ENCODE measurements at places on chromosomes 16 and 17.

DNA sequence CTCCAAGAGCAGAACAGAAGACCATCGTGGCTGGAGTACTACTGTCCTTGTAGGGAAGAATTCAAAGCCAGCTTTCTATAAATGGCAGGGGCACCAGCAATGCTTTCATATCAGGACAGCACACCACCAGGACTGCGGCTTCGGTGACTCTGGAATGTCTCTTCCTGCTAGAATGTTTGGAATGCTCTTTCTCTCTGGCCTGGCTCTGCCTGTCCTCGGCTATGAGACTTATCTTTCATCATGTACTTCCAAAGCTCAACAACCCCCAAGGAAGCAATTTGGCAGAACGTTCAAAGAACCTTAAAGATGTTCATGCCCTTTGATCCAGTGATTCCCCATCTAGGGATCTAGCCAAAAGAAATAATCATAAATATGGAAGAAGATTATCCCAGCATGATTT lies 52.7 kb upstream of the NOG start:
- DNase-seq = no peak

DNA sequence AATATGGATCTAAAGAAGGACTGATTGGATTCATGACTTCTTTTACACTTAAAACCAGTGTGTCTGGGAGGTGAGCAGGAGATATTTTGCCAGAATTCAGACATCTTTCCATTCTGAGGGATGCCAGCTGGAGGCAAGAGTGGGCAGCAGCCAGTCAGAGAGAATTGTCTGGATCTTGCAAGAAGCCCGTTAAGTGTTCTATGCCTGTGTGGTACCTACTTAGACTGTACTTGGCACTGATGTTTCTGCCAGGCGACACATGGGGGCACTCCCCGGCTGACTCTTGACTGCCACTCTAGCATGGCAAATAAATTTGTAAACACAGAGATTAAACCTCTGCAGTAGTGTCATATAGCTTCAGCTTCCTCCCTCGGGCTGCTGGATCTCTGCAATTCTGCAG lies 247.7 kb downstream of the UTP18 start:
- DNase-seq = no peak

DNA sequence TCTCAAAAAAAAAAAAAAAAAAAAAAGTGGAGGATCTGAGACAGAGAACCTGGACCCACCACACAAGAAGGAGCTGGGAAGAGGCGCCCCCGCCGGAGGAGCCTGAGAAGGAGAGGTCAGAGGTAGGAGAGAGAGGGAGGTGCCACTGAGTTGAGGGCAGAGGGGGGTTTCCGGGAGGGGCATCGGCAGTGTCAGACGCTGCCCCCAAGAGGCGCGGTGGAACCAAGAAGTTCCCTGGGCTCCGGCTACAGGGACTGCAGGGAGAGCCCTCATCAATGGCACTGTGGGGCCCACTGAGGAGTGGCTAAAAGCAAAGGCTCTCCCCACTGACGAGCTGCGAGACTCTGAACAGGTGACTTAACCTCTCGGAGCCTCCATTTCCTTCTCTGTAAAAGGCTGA lies 4.2 kb downstream of the CCDC42 start:
- no peak for DNase-seq

- DNase-seq = no peak
Measured at GRCh38 chr17:48127371-48128051, 19.9 kb downstream of the SNX11 start.

GRCh38 chr17:47254403-47254943 lies 846 bp downstream of the ITGB3 start:
- no peak for DNase-seq

DNA sequence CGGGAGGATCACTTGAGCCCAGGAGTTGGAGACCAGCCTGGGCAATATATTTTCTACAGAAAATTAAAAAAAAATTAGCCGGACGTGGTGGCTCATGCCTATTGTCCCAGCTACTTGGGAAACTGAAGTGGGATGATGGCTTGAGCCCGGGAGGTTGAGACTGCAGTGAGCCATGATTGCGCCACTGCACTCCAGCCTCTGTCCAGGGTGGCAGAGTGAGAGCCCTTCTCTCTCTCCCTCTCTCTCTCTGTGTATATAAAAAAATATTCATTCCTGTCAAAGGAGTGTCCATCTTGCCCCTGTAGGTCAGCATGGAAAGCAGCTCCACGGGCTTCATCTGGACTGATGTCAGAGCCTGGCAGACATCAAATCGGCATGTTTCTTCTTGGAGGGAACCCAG lies 31.2 kb downstream of the MGAT5B start:
- no peak for DNase-seq

- no peak for DNase-seq
Measured at GRCh38 chr17:30230596-30231125, 4.8 kb downstream of the SLC6A4 start.

GRCh38 chr17:21166595-21167210 lies 39.9 kb downstream of the DHRS7B start:
- DNase-seq = no peak

DNA sequence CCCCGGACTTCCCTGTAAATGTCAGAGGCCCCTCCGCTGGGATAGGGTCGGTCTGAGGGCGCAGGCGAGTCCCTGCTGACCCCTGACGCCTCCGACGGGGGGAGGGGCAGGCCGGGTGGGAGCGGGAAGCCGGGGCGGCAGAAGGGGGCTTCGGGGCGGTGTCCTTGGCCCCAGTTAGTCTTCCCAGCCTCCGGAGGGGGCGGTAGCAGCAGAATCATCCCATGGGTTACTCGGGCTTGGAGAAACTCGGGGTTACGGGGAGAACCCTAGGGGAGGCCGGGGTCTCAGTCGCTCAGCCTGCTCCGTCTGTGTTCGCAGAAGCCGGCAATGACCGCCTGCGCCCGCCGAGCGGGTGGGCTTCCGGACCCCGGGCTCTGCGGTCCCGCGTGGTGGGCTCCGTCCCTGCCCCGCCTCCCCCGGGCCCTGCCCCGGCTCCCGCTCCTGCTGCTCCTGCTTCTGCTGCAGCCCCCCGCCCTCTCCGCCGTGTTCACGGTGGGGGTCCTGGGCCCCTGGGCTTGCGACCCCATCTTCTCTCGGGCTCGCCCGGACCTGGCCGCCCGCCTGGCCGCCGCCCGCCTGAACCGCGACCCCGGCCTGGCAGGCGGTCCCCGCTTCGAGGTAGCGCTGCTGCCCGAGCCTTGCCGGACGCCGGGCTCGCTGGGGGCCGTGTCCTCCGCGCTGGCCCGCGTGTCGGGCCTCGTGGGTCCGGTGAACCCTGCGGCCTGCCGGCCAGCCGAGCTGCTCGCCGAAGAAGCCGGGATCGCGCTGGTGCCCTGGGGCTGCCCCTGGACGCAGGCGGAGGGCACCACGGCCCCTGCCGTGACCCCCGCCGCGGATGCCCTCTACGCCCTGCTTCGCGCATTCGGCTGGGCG lies 542 bp downstream of the GUCY2D start:
- DNase-seq = no peak

- no peak for DNase-seq
Measured at GRCh38 chr16:27980076-27980775, 83.3 kb downstream of the GSG1L start.

- DNase-seq = no peak
Measured at GRCh38 chr16:19284207-19284606, 1.3 kb upstream of the CLEC19A start.

GRCh38 chr16:7313170-7313569 lies 19.5 kb upstream of the RBFOX1 start:
- no peak for DNase-seq

DNA sequence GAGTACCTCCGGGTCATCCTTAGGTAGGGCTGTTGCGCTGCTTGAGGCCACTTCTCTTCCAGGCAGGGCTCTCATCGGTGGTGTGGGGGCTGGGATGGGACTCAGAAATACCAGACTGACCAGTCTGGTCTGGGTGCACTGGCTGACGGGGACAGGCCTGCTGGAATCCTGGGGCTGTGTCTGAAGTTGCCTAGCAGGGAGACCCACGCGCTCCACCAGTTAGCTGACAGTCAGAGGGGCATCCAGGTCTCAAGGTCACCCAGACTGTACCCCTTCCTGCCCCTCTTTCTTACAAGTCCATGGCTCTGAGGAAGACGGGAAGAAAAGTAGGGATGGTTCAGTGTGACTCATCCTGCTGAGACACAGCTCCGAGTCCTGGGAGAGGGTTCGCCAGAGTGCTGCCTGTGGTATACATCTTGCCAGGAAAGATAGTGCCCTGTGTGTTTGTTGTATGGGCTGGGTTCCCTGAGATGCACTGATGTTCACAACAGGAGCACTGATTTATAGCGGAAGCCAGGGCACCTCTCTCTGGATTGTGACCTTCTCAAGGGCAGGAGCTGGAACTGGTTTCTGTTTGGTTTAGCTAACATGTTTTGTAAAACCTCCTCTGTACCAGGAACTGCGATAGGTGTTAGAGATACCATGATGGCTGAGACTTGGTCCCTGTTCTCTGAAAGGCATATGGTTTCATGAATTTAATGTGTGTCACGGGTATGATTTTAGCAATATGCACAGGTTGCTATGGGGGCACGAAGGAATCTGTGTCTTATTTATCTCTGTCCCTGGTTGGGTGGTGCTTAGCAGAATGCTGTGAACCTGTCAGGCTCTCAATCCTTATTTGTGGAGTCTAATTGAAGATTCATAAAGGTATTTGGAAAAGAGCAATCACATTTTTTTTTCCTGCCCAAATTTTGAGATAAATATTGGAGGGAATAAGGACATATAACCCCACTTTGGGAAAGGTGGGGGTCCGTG lies 97.5 kb downstream of the OR1D5 start:
- no peak for DNase-seq

- DNase-seq = no peak
Measured at GRCh38 chr17:75570034-75570676, 17.4 kb upstream of the MYO15B start.

GRCh38 chr16:586645-587590 lies 2.9 kb upstream of the RAB40C start:
- DNase-seq = no peak

- peak; percentile 35 for DNase-seq
Measured at GRCh38 chr17:50944054-50944901, 78.1 kb upstream of the TOB1 start.
